ENCODE measurements at places on chromosomes 7 and 10.

DNA sequence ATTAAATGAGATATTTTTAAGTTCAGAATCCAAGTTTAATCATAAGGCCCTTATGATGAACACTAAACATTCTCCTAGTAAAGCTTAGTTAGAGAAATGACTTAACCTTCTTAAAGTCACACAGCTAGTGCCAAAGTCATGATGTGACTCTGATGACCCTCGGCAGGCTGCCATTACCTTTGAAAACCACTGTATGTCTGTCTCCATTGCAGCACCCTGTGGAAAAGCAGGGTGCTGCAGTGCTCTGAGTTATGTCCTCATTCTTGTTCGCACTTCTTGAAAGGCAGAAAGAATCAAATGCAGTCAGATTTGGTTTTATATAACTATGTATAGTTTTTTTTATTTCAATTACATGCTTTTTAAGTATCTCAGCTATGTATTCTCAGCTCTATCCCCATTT is 105.0 kb downstream of the PHTF2 start:
- peak; percentile 4 for DNase-seq

- no peak for DNase-seq
Observed at GRCh38 chr7:150564566-150564965, 2.6 kb upstream of the GIMAP4 start.

DNA sequence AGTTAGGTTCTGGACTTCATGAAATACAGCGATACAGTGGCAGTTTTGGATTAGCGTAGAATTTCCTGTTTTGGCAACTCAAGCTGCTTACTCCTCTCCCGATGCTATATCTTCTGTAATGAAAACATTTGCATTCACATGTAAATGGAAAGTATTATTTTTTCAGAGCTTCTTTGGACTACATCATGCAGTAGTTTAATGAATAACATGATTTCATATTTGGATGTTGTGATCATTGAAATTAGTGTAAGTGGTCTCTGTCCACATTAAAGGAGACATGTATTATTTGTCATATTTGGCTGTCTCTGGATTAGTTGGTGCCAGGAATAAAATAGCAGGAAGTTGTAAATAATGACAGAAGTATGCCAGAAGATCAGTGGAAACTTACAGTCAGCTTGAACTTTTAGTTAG is 331.6 kb downstream of the GFRA1 start:
- no peak for DNase-seq

DNA sequence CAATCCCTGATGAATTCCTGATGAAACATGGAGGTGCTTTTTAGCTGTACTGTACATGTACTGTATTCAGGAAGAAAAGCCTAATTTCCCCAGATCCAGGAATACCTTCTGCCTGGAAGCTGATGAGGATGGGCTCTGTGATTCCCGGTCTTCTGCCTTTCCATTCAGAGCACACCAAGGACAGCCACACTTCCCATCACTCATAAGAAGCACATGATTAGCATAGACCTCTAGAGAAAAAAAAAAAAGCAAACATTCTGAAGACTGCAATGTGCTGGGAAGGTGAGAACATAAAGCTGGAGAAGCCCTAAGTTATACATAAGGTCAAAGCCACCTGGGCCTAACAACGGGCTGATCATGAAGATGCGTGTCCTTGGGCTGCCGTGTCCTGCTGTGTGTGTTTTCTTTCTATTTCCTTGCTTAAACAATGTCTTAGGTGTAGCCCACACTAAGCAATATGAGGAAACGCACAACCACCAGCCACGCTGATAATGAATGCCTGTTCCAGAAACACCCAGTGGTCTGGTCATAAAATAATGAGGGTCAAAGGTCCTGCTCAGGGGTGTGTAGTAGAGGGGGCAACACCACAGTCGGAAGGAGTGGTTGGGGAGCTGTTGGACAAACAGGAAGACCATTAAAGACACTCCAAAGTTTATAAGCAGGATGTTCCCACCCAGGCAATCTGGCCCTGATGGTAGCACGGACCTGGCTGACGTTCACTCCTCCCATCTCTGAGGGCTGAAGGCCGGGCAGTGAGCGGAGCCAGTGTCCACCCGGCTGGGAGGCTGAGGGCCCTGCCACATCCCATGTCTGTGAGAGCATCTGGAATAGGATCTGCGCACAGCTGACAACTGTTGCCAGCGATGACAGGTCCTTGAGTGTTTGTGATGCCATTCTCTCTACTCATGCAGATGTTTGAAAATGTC is 7.9 kb downstream of the PKD1L1 start:
- DNase-seq = no peak

DNA sequence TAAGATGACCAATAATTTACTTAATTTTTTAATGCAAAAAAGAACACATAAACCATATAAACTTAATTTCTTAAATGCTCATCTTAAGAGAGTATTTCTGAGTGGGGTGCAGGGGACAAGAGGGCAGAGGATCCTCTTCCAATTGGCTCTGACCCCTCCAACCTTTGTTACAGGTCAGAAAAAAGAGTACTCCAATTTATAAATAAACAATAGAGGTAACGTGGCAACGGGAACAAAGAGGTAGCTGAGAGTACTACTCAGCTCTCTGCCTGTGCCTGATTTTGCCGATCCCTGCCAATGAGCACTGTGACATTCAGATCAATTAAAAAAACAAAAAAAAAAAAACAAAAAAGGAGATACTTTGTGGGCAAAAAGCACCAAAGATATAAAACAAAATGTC is 307.9 kb downstream of the PARD3 start:
- no peak for DNase-seq

- DNase-seq = peak; percentile 15
Observed at GRCh38 chr7:127486654-127487053, 94.1 kb upstream of the ZNF800 start.

- no peak for DNase-seq
Observed at GRCh38 chr10:6173203-6173602, 29.5 kb upstream of the PFKFB3 start.

DNA sequence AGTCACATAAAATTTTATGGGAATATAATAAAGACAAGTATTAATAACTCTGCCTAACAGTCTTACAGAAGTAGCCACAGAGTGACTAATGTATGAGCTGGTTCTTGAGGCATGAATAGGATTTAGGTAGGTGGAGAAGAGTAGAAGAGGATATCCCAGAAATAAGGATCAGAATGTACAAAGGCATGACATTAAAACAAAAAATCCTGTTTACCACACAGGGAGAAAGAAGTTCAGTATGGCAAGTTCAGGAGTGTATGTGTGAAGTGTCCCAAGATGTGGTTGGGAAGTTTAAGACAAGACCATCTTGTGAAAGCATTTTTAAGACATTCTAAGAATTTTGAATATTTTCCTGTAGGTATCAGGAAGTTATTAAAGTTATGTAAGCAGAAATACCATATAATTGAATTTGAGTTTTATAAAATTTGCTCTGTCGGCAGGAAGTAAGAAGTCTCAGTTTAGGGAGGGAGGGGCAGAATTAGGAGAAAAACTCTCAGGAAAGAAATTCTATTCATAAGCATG is 64.7 kb upstream of the CAV2 start:
- peak; percentile 72 for DNase-seq

- no peak for DNase-seq
Observed at GRCh38 chr7:37899712-37900247, 16.8 kb downstream of the SFRP4 start.

DNA sequence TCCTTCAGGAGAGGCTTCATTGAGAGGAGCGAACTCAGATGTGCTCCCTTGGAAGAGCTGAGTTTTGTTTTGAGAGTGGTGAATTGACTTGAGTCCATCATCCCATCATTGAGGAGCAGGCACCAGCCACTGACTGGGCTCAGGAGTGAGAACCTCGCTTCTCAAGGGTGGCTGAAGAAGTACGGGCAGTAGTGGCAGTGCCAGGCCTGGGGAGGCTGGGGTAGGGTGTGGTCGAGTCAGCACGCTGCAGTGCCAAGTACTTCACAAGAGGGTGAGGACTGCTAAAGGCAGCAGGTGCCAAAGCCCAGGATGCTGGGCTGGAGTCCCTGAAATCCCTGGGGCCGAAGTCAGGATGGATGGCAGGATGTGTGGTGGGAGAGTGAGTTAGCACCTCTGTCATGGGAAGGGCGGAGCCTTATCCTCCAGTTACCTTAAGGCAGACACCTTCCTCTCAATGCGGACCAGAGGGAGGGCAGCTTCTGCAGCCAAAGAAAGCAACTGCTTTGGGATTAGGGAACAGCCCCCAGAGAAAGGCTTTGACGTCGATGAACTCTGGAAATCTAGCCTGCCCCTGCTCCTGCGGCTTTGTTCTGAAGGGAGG is 210.3 kb downstream of the CAMK1D start:
- DNase-seq = no peak

GRCh38 chr7:117610396-117610795 is 130.6 kb downstream of the CFTR start:
- DNase-seq = no peak

GRCh38 chr7:80307227-80307856 is 172.7 kb downstream of the GNAI1 start:
- DNase-seq = peak; percentile 11

Data from RWPE1 (cell line).